H4 (cell line): ENCODE measurements at places on chromosomes 12 and 14. TPM values are rescaled to one million over a fixed set of nuclear protein-coding genes. Genes with fewer than 3 reads are reported as not detected.

- peak; percentile 92 for DNase-seq
These were observed at the start of the genes ACAD10 and BRAP for GRCh38 chr12:111685811-111686573. Gene ACAD10, plus strand, starts transcription at chr12:111686053. Its CDS starts 6,657 bp downstream, at chr12:111692710. Gene BRAP, minus strand, starts transcription at chr12:111685956. Its CDS starts 164 bp downstream, at chr12:111685792.

GRCh38 chr12:27808841-27809240 lies 28.8 kb upstream of the MANSC4 start:
- no peak for DNase-seq

- no peak for DNase-seq
These were observed 364.7 kb downstream of the NUAK1 start for GRCh38 chr12:105774037-105774436.

- DNase-seq, result no peak
These were observed 41.9 kb upstream of the POC1B start for GRCh38 chr12:89567691-89568239.

DNA sequence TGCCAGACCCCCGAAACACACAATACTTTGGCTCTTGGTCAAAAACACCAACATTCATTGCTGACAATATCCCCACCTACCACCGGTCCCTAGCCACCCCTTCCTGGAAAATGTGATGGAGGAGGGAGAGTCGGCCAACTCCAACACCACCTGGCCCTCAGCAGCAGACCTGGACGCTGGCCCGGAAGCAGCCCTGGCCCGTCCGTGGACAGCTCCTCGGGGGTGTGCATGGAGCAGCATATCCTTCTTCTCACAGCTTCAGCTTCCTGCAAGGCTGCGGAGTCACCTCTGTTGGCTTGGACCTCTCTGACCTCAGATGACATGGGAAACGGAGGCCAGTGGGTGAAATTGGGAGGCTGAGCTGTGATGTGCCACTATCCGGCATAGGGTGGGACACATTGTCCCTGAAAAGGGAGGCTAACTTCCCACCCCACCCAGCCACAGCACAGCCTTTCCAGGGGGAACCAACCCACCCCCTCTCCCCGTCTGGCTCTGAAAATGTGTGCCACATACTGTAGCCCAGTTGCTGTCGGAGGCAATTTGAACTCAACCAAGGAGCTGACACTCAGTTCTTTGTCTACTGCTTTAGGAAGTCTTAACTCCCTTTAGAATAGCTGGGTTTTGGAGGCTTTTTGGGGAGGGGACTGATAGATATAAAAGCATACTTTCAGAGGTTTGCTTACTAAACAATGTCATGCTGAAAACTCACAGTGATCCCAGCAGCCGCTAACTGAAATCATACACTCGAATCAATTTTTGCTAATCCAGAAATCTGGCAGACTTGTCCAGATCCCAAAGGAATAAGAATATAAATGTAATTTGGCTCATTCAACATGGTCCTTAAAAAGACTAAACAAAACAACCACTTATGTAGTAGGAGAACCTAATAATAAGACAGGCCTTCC lies 43.1 kb upstream of the LTA4H start:
- DNase-seq, result no peak

REP15 gene
- total RNA-seq, result 0.25 TPM in 1 of 2 replicates, not detected in the other

DNA sequence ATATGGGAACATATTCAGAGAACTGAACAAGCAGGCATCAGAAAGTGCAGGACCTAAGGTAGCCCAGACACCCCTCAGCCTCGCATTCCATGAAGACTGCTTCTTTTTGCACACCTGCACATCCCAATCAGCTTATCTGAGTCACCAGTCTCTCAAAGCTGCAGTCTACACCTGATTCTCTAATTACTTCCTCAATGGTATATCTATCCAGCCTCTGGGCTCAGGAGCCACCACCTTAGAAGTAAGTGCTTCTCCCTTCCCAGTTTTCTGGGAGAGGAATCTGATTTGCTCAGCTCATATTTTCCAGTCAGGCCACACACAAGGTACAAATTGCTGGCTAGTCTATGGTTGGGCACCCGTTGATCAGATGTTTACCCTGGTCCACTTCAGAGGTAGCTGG lies 21.7 kb downstream of the TC2N start:
- DNase-seq, result no peak

BMAL2 gene
- total RNA-seq, result 10.7 and 14.7 TPM in 2 replicates

- DNase-seq, result no peak
These were observed 480.9 kb upstream of the TMEM132C start for GRCh38 chr12:127785986-127786590.

DNA sequence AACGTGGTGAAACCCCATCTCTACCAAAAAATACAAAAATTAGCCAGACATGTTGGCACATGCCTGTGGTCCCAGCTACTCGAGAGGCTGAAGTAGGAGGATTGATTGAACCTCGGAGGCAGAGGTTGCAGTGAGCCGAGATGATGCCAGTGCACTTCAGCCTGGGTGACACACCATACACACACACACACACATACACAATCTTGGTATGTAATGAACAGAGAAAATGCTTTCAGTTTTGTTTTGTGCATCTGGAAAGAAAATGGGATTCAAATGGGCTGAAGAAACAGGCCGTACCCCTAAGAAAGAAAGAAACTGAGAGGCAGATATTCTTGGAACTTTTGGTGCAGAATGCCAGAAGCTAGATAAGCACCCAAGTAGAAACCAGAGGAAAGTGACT lies 107.2 kb downstream of the PDE3A start:
- peak; percentile 57 for DNase-seq

KCNC2 gene
- total RNA-seq, result not detected in 2 replicates

LRFN5 gene
- total RNA-seq, result 0.29 TPM in 1 of 2 replicates, not detected in the other

NKX2-1 gene
- total RNA-seq, result 0.06 and 0.62 TPM in 2 replicates
